AG04449 (cell line): ENCODE measurements at places on chromosomes 1 and 21.

DNA sequence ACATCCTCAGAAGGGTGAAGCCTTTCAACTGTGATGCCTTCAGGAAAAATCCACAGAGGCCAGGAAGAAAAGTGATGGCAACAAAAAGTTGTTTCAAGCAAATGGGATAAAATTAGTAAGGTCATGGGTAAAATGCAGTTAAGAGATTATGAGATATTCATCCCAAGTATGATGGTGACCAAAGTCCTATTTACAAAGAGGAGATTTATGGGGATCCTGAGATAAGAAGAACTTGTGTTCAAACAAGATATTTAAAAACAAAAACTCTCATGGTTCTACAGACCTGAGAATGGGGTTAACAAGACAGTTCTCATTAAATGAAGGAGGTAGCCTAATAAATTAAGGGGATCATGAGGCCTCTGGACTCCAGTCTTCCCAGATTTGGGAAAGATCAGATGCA, 184.4 kb downstream of the FCRL5 start:
- no peak for DNase-seq

GRCh38 chr1:8625491-8625890, 191.9 kb downstream of the RERE start:
- no peak for DNase-seq

DNA sequence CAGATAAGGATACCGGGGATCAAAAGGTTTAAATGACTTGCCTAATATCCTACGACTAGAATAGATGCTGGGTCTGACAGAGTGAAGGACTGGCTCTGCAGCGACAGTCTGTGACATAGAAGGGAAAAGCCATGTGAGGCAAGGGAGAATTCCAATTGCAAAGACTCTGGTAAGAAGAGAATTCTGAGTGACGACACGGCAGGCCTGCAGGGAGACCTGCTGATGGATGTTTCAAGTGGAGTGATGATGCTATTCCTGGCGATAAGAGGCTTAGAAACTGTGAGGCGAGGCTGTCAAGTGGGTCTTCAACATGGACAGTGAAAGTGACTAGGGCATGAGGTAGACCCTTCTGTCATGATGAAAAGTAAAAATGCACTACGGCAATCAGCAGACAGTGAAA, 176.6 kb upstream of the PBX1 start:
- DNase-seq = no peak

GRCh38 chr1:9066945-9067807, 2.3 kb downstream of the SLC2A5 start:
- DNase-seq = peak; percentile 67

- DNase-seq = peak; percentile 67
Measured at GRCh38 chr1:224435318-224435763, 744 bp upstream of the WDR26 start.
